ENCODE measurements at places on chromosomes 1 and 21.
A peak's percentile ranks its signal among the peaks of the same experiment; 100 is the strongest.

DNA sequence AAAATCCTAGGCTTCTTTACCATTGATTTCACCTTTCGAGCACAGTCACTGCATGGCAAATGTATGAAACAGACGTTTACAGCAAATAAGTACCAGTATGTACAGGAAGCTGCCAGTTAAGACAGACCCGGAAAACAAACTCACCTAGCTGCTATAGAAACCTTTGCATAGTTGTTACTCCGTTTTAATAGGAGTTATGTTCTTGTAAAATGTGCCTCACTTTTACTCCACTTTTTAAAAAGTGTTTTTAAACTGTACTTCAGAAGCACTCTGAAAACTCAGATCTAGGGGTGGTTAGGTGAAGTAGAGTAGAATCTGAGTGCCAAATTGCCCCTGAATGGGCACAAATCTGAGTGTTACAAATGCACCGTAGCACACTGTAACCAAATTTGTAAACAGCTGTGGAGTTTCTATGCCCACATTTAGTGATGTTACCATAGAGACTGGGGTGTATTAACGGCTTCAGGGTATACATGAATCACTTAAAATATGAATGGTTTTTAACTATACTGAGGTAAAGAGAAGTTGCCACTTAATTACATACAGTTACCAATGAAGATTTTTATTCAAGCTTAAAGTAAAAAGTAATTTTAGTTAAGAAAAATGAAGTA, 30.7 kb downstream of the CNIH4 start:
- no peak for DNase-seq

GRCh38 chr1:236066828-236067386, 2.0 kb upstream of the NID1 start:
- DNase-seq, result no peak

DNA sequence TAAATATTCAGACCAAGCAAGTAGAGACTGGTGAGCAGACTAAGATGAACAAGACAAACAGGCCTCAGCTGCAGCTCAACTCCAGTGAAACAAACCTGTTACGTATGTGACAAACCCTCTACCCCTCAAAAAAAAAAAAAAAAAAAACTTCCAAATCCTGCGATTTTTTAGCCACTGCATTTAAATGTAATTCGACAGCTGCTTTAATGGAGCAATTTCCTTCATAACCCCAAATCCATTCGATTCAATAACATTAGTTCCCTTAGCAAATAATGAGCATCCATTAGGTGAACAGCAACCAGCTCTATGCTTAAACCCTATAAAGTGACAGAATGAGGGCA, 31.1 kb downstream of the SIPA1L2 start:
- DNase-seq, result no peak

- no peak for DNase-seq
Observed at GRCh38 chr1:197017558-197018146, 40.3 kb downstream of the CFHR5 start.

GRCh38 chr1:8985915-8986813, 40.1 kb downstream of the SLC2A7 start:
- peak; percentile 44 for DNase-seq

GRCh38 chr1:245132771-245133170, 22.0 kb upstream of the KIF26B start:
- no peak for DNase-seq

DNA sequence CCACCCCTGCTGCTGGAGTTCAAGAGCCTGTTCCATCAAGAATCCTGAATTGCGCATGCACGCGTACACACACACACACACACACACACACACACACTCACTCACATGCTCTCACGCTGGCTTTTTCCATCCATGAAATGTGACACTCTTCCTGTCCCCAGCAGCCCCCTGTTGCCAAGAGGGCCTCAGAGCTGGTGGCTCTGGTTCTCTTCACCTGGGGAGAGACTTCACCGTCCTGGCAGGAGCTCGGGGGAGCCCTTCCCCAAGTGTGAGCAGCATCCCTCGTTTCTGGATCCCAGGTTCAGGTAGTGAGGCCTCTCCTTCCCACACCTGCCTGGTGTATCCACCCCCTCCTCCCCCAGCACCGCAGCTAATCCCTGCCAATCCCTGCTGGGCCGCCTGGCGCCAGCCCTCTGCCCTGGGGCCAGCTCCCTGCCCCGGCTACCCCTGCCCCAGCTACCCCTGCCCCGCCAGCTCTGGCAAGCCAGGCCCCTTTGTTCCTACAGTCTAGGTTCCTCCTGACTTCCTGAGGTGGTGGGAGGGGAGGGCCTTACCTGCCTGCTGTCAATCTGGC, 9.9 kb downstream of the PLOD1 start:
- no peak for DNase-seq
